ENCODE measurements at places on chromosomes 1 and 21.

- DNase-seq = peak; percentile 58
These were observed 18.9 kb downstream of the LHX4 start for GRCh38 chr1:180248731-180249681.

DNA sequence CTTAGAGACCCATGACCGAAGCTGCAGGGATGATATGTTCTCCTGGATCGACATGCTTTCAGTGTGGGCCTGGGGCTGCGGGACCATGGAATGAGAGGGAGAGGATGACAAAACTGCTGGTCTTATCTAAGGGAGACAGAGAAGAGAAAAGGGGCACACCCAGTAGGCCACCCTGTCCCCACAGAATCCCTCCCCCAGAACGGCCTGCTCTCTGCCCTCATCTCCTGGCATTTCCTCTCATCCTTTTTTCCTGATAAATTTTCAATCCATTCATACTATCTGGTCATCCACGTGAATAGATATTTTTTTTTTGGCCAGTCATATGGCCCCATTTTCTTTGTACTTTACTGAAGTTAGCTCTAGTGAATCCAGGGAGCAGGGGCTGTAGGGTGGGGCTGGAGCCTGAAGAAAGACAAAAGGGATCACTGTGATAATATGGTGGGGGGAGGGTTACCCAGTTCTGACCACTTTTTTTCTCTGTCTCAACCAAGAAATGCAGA lies at the start of gene PKLR:
TSS of gene PKLR (minus strand) at position 97 of the 500 bp plus-strand sequence. CDS start at position 54, 43 bp downstream.
- no peak for DNase-seq

GRCh38 chr1:18041102-18041501 lies 66.5 kb upstream of the IGSF21 start:
- DNase-seq = no peak

DNA sequence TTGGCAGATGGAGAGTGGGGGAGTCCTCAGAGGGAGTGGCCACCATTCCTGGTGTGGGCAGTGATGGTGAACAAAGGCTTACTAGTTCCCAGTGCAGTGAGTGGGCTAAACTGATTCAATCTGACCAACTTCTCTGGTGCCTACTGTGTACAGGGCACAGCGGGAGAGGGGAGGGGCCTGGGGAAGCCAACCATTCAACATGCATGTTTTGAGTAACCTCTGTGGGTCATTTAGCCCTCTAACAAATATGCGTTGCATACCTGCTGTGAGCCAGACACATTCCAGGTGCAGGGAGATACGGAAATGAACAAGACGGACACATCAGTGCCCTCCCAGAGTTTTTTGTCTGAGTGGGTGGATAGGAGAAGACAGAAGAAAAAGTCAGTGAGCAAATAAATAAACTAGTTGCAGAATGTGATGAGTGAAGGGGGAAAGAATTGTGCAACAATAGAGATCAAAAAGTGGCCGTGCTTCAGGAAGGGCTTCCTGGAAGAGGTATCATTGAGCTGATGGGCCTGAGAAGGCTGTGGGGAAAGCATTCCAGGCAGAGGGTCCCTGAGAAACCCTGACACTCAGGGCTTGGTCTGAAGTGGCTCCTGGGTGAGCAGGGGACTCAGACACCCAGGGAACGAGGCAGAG lies 78.8 kb downstream of the EPHB2 start:
- DNase-seq = no peak

DNA sequence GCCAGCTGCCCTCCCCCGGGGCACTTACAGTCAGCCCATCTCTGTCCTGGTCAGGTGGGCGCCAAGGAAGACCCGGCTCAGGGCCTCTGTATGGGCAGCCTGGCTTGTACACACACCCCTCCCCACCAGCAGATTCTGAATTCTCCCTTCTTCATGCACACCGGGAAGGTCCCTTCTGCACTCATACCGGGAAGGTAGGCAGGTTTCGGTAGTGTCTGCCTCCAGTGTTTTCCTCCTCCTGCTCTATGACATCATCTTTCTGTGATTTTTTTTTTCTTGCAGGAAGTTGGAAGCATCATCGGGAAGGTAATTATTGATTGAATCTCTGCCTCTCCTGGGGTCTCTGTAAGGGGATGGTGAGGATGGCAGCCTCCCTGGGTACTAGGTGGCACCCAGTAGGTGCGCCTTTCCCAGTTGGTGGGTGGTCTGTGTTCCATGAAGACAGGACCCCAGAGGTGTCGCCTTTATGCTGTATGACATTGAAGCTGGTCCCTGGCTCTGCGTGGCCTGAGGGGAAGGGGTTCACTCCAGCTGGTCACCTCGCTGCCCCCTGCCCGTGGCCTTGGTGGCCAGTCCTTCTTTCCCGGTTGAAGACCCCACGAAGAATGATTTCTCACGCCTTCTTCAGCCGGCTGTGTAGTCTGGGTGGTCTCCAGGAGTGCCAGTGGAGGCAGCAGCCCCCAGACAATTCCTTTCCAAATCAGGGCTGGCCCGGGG lies 82.1 kb upstream of the COL6A1 start:
- no peak for DNase-seq

DNA sequence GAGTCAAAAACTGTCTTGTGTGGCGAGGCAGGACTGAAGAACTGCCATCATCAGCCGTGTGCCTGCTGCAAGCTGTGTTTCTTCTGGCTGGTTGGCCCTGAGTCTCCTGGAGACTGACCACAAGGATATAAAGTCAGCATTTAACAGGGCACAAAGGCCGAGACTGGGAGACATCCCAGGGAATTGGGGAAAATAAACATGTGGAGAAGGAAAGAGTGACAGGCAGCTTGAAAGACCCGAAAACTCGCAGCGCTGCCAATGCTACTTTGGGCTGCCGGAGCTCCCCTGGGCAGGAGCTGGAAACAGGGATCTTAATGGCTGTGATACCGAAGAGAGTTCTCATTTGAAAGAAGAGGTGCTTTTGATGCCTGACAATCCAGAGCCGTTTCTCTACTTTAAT lies 125.3 kb upstream of the HMGB4 start:
- no peak for DNase-seq

- DNase-seq = no peak
These were observed 467.6 kb upstream of the ZRANB2 start for GRCh38 chr1:71548398-71548890.

DNA sequence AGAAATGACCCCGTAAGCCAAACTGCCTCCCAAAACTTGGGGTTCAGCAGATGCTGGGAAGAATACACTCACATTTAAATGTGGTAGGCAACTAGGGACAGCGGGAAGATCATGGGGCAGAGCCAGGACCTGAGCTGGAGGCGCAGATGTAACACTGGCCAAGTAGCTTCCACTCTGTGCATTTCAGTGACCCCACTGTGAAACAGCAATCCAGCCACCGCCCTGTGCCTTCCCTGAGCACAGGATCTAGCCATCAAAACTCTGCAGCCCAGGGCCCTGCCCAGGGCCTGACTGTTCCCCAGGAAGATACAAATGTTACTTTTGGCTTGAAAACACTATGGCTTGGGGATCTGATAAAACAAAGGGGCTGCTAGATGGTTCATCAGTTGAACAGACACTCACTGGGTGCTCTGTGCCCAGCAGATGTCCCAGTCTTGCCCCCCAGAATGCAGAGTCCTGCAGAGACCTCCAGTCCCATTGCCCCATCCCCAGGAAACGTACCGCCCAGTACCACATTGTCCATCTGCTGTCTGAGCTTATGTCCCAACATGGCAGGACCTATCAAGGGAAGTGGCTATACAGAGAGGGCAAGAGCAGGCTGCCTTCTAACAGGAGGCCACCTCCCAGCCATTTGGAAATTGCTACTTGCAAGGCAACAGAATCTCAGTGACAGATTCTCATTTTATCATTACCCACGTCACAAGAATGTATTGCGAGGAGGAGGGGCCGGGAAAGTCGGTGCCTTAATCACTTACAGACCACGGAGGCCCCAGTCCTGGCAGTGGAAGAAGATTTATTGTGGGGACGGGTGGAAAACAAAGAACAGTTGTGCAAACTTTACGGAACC lies 124.0 kb downstream of the DMRTB1 start:
- no peak for DNase-seq

GRCh38 chr1:220707160-220707559 lies 17.0 kb downstream of the C1orf115 start:
- DNase-seq = no peak

DNA sequence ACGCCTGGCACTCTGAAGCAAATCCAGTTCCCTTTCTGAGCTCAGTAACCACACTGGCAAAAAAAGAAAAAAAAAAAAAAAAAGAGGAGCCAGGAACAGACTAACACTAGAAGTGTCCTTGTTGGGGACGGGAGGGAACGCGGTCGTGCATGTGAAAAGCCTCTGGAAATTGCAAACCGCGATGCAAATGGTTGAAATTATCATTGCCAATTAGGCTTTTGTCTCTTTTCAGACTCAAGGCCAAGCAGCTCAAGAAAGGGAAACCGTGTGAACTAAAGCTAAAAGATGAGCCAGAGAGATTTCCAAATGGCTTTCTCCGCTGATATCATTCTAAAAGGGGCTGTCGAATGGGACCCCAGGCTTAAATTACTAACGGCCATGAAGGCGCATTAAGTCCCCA lies 13.5 kb downstream of the TRABD2B start:
- DNase-seq = no peak

GRCh38 chr1:20114021-20114648 lies 5.2 kb downstream of the PLA2G2D start:
- no peak for DNase-seq

DNA sequence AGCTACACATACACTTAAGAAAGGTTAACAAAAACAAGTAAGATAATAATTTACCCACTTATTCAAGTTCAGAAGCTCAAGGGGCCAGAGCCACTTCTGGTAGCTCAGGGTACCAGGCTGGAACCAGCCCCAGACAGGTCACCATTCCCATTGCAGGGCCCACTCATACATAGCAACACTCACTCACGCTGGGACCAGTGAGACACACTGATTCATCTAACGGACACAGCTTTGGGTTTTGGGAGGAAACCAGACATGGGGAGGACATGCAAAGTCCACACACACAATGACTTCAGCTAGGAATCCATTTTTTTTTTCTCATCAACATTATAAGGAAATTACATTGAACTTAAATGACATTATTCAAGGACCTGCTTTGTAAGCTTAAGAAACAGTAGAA lies 169.1 kb downstream of the ZC3H11B start:
- DNase-seq = no peak

GRCh38 chr1:229111703-229112319 lies 159.1 kb upstream of the RAB4A start:
- no peak for DNase-seq

DNA sequence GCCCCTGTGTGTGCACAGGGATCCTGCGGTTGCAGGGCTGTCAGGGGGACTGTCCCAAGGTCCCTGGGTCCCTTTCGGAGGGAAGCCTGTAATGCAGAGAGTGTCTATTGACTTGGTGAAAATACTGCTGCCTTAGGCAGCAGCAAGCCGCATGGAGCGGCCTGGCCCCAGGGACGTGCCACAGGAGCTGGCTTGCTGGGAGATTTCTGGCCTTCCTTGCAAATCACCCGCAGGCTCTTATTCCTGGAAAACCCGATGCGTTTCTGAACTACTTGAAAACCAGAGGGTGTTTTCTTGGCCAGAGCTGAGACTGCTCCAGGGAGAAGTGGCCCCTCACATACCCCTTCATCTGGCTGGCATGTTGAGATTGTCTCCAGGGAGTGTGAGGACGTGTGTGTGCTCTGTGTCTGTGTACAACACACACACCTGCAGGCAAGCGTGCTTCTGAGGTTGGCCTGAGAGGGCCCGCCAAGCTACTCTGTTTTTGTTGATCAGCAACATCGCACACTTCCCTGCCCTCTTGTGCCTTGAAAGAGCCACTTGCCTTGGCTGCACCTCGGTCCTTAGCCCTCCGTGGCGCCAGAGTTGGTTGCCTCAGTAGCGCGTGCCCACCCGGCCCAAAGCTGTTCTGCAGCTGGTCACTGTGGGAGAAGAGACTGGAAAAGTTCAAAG lies 10.5 kb downstream of the PRDM16 start:
- DNase-seq = no peak

DNA sequence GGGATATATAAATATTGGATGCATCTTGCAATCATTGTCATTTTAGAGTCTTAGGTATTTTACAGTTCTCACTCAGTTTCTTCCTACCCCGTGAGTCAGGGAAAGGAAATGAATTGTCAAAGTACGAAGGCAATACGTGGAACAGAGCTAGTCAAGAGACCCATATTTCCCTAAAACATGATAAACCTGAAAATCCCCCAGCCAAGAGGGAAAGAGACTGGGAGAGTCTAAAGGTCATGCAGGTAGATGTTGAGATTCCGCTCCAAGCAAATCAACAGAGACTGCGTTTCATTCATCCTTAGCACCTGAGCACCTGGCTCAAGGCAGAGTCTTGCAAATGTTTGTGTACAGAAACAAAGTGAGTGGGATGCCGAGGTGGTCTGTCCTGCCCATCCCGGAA lies 58.0 kb downstream of the SH3GLB1 start:
- DNase-seq = no peak

GRCh38 chr1:216535059-216535458 lies 111.8 kb upstream of the USH2A start:
- no peak for DNase-seq

- no peak for DNase-seq
These were observed 127.3 kb downstream of the CAMTA1 start for GRCh38 chr1:6912518-6912917.

DNA sequence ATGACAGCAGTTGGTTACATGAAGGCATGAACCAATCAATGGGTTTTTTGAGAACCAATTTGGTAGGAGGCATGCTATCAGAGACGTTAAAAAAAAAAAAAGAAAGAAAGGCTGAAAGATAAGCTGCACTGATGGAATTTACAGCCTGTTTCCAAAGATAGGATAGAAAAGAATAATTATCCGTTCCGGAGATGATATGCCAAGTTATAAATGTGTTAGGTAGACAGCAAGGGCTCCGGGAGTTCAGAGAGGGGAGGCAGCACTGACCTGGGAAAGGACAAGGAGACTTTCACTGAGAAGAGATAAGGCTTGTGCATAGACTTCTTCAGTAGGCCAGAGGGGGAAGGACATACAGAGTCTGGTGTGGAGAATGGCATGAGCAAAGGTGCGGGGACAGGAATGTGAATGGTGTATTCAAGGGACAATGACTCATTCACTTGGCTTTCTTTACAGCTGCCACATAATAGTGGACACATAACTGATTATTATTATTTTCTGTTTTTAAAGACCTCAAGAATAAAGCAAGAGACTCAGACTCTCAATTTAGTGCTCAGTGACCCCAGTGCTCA lies 24.8 kb upstream of the ACBD6 start:
- DNase-seq = no peak

DNA sequence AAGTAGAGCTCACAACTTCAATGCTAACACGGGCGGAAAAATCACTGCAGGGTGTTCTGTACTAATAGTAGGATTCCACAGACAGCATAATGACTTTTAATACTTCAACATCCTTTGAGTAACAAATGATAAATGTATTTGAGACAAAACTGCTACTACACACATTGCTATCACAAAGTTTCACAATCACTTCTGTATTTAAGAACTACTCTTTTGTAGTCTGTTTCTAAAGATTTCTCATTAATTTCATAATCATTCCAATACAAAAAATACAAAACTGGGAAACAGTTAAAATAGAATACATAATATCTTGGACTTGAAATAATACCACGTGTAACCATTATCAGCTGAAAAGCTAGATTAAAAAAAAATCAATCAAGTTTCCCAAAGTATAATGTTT lies 2.7 kb downstream of the HMGN1 start:
- no peak for DNase-seq

GRCh38 chr1:219477861-219478260 lies 135.0 kb downstream of the ZC3H11B start:
- DNase-seq = no peak

GRCh38 chr1:186149591-186149990 lies 225.5 kb downstream of the TPR start:
- DNase-seq = no peak

All from SK-N-SH (cell line).